ENCODE measurements at places on chromosomes 13 and 19.

DNA sequence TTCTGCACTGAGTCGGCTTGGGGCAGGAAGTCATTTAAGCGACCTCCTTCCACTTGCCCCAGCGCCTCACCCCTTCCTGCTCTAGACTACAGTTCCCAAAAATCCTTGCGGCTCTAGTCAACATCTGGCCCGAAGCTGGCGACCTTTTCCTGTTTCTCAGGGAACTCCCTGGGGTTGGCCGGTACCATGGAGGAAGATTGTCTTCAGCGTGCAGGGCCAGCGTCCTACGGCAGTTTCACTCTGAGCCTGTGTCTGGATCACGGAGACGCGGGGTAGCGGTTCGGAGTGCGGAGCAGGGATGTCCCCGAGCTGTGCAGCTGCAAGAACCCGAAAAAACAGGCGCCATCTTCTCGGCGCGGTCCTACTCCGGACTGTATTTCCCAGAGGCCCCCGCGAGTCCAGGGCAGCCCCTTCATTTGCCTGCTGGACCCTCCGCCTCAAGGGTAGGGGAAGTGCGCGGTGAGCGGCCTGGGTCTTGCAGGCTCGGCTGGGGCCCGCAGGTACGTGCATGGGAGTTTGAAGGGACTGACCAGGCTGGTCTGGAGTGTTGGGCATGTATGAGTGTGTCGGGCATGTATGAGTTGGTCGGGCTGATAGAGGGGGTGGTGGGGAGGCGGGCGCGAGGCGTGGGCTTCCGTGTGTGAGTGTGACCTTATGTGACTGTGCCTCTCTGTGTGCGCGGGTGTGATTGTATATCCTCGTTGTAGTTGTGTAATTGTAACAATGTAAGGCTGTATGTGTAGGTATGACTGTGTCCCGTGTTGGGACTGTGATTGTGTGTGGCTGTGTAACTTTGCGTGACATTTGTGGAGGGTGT lies at the start of gene ZNF383:
Gene ZNF383 (plus strand): TSS at position 440 of the 817 bp plus-strand sequence. CDS start 12,240 bp downstream, outside the sequence.
- DNase-seq = peak; percentile 68

- no peak for DNase-seq
Measured at GRCh38 chr19:35273686-35274259, 5.0 kb downstream of the USF2 start.

DNA sequence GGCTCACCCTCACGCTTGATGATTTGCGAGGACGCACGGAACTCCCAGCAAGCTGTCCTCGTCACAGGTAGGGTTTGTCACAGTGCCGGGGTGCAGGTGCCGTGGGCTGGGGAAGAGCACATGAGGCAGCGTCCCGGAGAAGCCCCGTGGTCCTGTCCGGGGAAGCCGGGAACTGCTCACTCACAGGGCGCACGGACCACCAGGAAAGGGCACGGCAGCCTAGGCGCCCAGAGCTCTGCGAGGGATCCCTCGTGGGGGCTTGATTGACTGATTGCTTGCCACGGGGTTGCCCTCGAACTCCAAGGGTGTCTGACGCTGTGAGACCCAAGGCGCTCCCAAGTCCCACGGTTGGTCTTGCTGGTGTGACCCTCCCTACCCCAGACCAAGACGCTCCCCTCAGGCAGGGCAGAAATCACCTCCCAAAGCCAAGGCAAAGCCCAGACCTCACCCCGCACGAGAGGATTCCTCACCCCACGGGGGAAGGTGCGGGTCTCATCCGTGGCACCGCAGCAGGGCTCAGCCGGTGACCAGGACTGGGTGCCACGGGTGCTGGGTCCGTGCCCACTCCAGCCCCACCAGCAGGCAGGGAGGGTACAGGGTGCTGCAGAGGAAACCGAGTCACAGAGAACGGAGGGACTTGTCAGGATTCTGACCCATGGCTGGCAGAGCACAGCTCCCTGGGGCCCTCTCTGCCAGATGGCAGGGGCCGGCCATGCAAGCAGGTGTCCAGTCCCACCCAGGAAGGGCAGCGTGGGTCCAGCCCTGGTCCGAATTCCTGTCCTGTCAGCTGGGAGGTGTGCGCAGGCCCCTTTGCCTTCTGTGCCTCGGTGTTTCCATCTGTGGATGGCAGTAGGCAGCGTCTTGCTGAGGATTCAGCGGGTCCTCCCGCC lies 7.7 kb downstream of the C2CD4C start:
- no peak for DNase-seq

DNA sequence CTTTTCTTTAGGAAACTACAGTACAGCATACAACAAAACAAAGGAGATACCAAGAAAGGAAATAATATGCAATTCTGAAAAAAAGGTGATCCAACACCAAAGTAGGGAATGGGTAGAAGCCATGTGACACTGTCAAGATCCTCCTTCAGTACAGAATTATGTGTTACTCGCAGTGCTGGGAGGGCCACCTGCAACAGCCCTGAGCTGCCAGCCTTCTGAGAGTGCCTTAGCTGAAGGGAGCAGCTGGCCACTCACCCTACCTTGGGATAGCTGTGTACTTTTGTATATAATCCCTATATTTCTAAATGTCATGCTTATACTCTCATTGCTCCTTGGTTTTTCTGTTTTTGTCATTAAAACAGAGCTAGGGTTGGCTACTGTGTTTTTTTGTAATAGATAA lies 1518.2 kb upstream of the PCDH20 start:
- DNase-seq = no peak

DNA sequence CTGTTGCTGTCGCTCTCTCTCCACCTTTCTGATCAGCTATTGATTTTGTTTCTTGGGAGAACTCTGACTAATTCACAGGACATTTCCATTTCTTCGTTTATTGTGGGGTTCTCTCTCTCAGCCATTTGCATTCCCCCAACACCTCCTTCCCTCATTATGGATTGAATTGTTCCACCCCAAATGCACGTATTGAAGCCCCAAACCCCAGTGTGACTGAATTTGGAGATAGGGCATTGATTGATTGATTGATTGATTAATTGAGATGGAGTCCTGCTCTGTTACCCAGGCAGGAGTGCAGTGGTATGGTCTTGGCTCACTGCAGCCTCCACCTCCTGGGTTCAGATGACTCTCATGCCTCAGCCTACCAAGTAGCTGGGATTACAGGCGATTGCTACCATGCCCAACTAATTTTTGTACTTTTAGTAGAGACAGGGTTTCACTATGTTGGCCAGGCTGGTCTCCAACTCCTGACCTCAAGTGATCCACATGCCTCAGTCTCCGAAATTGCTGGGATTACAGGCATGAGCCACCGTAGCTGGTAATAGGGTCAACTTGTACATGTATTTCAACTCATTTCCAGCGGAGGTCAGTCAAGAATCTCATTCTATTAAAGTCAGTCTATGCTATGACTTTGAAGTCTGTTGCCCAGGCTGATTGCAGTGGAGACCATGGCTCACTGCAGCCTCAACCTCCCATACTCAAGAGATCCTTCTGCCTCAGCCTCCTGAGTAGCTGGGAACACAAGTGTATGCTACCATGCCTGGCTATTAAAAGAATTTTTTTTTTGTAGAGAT lies 13.6 kb downstream of the NFILZ start:
- no peak for DNase-seq

GRCh38 chr13:37669845-37670244 lies 71.3 kb upstream of the POSTN start:
- no peak for DNase-seq

Measured in mesothelial cell of epicardium (in vitro differentiated cells).